ENCODE measurements at places on chromosomes 6 and 20.
A peak's percentile ranks its signal among the peaks of the same experiment; 100 is the strongest.

DNA sequence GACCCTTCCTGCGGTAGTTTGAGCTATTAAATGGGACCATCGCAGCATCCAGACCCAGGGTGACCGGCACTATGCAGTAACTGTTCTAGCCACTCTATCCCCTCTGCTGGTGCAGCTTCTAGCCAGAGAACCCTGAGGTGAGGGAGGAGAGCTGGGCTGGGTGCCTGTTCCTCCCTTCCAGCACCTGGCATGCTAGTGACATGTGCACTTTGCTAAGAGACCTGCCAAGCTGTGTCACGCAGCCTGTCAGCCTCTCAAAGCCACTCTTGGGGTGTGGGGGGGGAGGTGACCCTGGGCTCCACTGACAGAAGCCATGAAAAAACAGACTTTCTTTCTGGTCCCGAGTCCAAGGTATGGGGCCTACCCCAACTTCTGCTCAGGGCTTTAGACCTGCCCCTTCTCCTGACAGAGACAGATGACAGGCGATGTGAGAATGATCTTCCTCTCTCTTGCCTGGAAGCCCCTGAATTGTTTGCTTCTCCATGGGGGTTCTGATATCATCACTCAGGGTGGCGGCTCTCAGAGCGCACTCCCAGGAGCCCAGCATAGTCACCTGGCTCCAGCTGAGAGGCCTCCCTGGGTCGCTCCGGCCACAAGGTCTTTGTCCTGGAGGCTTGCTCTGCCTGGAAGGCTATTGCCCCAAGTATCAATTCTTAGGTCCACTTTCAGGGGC, 47.2 kb upstream of the MLN start:
- DNase-seq, result no peak

- peak; percentile 67 for DNase-seq
Measured at GRCh38 chr6:90411292-90411781, 114.7 kb upstream of the BACH2 start.

DNA sequence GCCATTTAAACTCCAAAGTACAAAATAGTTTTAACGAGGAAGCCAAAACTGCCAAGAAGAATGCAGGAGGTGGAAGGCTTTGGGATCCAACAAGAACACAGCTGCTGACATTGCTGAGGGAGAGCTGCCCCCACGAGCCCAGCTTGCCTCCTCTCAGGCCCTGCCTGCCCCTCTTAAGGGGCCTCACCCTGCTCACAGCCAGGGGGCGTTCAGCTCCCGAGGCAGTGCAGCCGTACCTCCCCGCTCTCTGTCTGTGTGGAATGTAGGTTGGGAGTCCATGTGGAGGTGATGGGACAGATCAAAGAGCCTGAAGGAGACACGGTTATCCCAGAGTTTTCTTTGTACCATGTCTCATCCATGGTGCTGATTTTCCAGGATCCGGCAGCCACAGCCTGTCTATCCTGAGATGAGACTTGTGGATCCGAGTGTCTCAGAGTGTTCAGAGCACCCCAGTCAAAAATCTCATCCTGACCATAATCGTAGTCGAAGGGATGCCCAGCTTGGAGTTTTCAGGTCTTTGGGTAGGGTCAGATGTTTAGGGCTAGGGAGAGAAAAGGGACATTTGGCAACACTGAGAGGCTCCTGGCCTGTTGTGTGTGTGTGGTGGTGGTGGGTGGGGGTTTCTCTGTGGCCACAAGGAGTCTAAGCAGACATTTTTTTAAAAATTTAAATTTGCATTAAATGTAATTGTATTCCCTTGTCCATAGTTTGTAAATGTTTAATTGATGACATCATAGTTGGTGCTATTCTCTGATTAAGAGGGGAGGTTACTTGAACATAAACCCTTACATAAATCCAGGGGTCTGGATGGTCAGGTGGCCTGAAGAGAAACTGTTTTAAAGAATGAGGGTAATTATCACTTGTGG, 111.4 kb upstream of the CLDN20 start:
- DNase-seq, result no peak

GRCh38 chr6:165298402-165298801, 11.0 kb downstream of the C6orf118 start:
- no peak for DNase-seq

GRCh38 chr6:129966125-129966524, 52.3 kb upstream of the L3MBTL3 start:
- no peak for DNase-seq

DNA sequence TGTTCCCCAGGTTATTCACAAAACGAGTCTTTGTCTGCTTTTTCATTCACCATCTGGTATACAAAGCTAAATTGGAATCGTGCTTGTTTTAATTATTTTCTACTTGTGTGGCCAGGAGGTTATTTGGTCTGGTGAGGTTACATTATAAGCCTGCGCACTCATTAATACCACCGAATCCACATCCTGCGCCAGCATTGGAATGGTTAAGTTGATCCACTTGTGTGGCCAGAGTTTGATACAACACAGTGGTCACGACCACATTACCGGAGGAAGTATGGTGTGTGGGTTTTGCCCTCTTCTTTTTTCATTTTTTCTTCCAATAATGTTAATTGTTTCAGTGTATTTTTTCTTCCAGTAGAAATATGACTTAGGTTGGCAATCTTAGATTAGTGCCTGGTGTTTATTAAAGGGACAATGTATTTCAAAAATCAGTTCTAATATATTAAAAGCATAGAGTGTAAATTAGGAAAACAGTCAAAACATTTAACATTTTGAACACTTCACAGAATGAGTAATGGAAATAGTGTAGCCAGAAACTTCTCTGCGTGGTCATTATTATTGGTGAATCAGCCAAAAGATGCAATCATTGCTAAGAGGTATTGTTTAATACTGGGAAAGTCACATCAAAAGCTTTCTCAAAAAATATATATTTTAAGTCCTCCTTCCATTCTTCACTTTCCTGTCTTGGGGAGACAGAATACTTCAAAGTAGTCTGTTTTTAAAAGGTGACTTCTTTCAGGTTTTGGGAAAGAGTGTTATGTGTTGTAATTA, 84.5 kb downstream of the JARID2 start:
- DNase-seq, result no peak

- DNase-seq, result no peak
Measured at GRCh38 chr6:89745096-89745495, 74.5 kb downstream of the MDN1 start.

- no peak for DNase-seq
Measured at GRCh38 chr20:57654998-57655808, 35.0 kb upstream of the ZBP1 start.

DNA sequence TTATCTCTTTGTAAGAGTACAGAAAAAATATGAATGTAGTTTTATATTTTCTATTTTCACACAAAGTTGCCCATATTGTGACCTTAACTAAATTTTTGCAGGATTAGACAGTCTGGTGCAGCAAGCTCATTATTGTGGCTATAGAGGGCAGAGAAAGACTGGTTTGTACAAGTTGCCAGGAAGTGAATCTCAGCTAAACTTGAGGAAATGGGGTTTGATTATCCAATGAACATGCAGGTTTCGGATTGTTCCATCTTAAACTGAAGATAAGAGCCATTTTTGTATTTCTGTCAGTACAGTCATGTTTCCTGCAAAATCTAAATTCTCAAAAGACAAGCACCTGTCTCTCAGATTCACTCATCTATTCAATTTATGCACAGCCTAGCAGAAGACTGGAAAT, 390.9 kb downstream of the MMUT start:
- DNase-seq, result no peak

DNA sequence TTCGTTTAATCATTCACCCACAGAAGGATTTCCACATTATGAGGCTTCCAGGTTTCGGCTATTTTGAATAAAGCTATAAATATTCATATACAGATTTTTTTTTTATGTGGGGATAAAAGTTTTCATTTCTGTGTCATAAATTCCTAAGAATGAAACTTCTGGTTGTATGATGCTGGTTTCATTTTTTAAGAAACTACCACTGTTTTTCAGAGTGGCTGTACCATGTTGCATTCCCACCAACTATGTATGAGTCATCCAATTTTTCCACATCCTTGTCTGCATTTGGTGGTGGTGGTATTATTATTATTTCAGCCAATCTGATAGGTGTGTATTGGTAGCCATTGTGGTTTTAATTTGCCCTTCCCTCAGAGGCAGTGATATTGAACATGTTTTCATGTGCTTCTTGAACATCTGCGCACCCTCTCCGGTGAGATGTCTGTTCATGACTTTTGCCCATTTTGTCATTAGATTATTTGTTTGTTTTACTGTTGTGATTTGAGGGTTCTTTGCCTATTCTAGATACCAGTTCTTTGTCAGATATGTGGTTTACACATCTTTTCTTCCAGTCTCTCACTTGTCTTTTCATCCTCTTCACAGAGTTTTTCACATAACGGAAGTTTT, 75.5 kb downstream of the DOK5 start:
- DNase-seq, result no peak
